ENCODE measurements at places on chromosomes 1 and 21. TPM values are rescaled to one million over a fixed set of nuclear protein-coding genes. Genes with fewer than 3 reads are reported as not detected.

GRCh38 chr1:190277107-190277506 is 200.6 kb downstream of the BRINP3 start:
- H3K27ac ChIP-seq: no peak overlapping the region
- H3K27me3 ChIP-seq: no peaks in the 10 kb centered on the region
- no peaks in the 10 kb centered on the region for H3K4me1 ChIP-seq

DNA sequence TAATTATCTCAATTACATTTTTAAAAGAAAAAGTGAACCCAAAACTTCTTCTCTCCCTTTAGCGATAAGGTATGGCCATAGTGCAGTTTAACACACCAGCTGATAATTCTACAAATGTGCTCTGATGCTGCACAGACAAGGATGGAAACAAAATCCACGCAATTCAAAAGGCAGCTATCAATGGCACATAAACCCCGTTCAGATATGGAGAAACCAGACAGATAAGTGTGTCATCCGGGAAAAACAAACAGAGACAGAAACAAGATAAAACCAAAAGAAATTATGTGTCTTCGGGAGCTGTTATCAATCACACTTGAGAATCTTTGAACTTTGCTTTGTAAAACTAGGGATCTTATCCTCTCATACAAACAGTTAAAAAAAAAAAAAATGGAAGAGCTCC is 73.6 kb downstream of the SIPA1L2 start:
- no peaks in the 10 kb centered on the region for H3K27me3 ChIP-seq
- no peaks in the 10 kb centered on the region for H3K36me3 ChIP-seq
- H3K27ac ChIP-seq: no peak overlapping the region
- H3K4me3 ChIP-seq: no peak overlapping the region
- DNase-seq: no peak

DNA sequence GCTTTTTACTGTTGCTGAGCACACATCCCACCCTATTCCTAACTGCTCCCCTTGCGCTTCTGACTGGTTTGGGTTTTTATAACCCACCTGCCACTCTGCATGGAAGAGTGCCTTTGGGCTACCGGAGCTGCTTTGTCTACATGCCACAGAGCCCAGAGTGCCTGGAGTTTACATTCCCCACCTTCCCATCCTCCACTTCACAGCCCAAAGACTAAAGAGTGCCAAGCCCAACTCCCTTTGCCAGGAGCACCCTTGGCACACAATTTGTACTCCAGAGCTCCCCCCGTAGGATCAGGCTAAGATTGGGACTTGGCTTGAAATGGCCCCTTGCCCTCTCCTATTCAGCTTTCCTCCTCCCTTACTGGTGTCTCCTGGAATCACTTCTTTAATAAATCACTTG is 63.3 kb downstream of the LHX9 start:
- no peak overlapping the region for H3K27ac ChIP-seq
- H3K36me3 ChIP-seq: no peaks in the 10 kb centered on the region
- no peaks in the 10 kb centered on the region for H3K27me3 ChIP-seq
- H3K4me1 ChIP-seq: no peaks in the 10 kb centered on the region

DNA sequence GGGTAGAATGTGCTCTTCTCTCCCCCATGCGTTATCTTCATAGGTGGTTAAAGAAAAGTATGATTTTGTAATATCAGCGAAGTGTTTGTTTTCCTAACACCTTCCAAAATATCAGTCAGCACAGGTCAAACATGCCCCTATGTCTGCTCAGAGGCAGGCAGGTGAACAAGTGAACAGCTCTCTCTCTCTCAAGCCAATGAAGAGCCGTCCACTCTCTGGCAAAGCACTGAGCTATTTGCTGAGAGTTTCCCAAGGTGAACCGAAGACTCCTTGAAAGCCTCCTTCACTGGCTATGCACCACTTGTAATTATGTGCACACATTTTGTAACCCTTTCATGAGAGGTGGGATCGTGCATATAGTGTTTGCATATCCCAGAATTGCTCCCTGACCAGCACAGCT is 47.7 kb downstream of the ST6GALNAC3 start:
- no peak for DNase-seq
- no peak overlapping the region for H3K27ac ChIP-seq
- H3K36me3 ChIP-seq: no peaks in the 10 kb centered on the region
- no peaks in the 10 kb centered on the region for H3K27me3 ChIP-seq
- no peaks in the 10 kb centered on the region for H3K4me1 ChIP-seq

DNA sequence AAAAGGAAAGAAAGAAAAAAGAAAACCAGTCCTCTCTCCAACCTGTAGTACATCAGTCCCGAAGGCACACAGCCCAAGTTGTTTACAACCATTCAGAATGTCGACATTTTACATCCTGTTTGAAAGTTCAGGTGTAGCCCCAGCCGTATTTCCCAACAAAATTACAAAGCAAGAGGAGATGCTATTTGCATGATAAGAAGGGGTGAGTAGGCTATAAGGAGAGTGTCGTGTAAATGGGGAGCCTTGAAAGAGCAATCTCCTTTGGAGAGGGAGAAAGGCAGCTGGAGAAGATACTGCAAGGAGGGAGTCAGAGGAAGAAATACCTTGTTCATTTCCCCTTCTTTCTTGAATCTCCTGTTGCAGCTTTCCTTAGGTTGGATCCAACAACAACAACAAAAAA is 35.5 kb upstream of the DENND1B start:
- no peaks in the 10 kb centered on the region for H3K36me3 ChIP-seq
- no peak overlapping the region for H3K4me3 ChIP-seq
- no peak for DNase-seq
- H3K4me1 ChIP-seq: no peaks in the 10 kb centered on the region
- no peaks in the 10 kb centered on the region for H3K27me3 ChIP-seq

DNA sequence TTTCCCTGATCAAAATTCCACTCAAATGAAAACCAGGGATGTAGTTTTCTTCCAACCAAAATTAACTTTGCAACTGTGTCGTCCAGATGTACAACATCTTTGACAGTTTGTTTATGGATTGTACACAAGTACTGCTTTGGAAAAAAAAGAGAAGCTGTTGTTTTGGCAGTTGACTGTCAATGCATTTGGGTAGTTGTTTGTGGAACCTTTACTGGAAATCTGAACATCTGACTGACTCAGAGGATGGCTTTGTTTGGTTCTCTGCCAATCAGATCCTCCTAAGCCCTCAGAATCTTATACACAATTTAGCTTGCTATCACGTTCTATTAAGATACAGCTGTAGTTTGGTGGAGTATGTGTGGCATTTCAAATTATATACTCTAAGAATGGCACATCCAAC is 195.0 kb downstream of the KCNK2 start:
- H3K4me1 ChIP-seq: no peaks in the 10 kb centered on the region
- H3K4me3 ChIP-seq: no peak overlapping the region
- H3K27me3 ChIP-seq: no peaks in the 10 kb centered on the region
- no peak for DNase-seq
- H3K27ac ChIP-seq: no peak overlapping the region
- H3K36me3 ChIP-seq: no peaks in the 10 kb centered on the region

DNA sequence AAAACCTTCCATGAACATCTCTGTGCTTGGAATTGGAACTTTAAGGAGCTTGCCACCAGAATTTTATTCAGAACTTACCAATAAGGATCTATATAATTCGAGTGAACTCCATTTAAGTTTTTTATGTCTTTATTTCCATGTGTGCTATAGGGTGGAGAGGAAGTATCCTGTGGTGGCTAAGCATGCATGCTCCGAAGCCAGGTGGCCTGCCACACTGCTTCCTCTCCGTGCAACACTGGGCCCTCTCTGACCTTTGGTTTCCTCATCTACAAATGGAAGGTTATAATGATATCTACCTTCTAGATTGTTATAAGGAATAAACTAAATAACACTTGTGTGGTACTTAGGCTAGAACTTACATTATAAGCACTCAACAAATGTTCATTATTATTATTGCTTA is 382.1 kb downstream of the PTPRC start:
- no peaks in the 10 kb centered on the region for H3K4me1 ChIP-seq
- no peak overlapping the region for H3K27ac ChIP-seq
- no peak overlapping the region for H3K4me3 ChIP-seq
- H3K36me3 ChIP-seq: no peaks in the 10 kb centered on the region
- DNase-seq: no peak
- H3K27me3 ChIP-seq: no peaks in the 10 kb centered on the region

DNA sequence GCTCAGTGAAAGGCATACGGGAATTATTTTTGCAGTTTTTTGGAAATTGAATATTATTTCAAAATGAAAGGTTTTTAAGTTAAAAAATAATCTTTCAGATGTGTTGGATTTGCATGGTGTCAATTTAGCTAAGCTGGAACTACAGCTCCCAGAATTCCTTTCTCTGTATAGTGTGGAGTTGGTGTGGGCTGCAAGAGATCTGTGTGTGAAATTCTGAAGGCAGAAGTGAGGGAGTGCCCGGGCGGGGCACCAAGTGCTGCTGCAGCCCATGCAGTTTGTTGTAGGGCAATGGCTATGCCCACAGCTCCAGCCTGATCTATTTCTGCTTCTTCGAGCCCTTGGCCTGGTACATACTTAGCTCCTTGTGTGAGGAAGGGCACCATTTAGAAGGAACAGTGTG is 60.5 kb upstream of the CSF1 start:
- H3K4me1 ChIP-seq: no peaks in the 10 kb centered on the region

DNA sequence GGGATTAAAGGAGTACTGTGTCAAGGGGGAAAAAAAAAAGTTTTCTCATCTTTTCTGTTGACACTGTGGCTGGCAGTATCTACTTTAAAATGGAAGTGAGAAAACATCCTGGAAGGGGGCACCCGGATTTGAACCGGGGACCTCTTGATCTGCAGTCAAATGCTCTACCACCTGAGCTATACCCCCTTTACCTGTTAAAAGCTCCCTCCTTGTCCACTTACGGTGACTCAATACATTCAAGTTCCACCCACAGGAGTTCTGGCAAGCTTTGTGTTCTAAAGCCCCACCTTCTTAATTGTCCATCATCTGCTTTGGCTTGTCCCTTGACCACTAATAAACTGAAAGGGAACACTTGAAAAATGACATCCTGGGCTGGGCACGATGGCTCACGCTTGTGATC is 68.2 kb downstream of the FNBP1L start:
- no peak overlapping the region for H3K27ac ChIP-seq
- no peaks in the 10 kb centered on the region for H3K36me3 ChIP-seq
- H3K4me3 ChIP-seq: no peak overlapping the region
- no peak for DNase-seq

DNA sequence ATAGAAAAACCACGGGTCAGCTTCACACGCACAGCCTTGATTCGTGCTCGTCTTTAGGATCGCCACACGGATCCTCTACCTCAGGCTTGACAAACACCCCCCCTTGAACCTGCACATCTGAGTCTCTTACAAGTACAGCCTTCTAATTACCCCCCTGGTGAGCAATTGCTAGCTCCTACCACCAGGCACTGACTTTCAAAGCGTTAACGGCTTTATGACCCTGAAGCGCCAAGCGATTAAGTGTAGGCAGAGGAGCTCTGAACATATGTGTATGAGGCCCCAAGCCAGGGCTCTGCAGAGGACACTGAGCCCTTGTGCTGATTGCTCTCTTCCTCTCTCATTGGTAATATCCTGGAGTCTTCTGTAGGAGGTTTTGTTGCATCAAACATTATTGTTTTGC is 55.7 kb upstream of the EPHA8 start:
- no peak overlapping the region for H3K4me3 ChIP-seq
- DNase-seq: no peak
- H3K4me1 ChIP-seq: peaks cover 51% of the 10 kb centered on the region
- H3K27me3 ChIP-seq: no peaks in the 10 kb centered on the region
- peak overlapping the region; percentile 70 for H3K27ac ChIP-seq

DNA sequence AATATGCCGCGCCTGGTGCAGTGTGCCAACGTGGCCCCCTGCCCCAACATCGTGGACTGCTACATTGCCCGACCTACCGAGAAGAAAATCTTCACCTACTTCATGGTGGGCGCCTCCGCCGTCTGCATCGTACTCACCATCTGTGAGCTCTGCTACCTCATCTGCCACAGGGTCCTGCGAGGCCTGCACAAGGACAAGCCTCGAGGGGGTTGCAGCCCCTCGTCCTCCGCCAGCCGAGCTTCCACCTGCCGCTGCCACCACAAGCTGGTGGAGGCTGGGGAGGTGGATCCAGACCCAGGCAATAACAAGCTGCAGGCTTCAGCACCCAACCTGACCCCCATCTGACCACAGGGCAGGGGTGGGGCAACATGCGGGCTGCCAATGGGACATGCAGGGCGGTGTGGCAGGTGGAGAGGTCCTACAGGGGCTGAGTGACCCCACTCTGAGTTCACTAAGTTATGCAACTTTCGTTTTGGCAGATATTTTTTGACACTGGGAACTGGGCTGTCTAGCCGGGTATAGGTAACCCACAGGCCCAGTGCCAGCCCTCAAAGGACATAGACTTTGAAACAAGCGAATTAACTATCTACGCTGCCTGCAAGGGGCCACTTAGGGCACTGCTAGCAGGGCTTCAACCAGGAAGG is 4.3 kb downstream of the GJB3 start:
- no peak for DNase-seq
- no peak overlapping the region for H3K4me3 ChIP-seq
- H3K4me1 ChIP-seq: peaks cover 13% of the 10 kb centered on the region
- H3K27me3 ChIP-seq: no peaks in the 10 kb centered on the region
- H3K27ac ChIP-seq: no peak overlapping the region
- no peaks in the 10 kb centered on the region for H3K36me3 ChIP-seq

DNA sequence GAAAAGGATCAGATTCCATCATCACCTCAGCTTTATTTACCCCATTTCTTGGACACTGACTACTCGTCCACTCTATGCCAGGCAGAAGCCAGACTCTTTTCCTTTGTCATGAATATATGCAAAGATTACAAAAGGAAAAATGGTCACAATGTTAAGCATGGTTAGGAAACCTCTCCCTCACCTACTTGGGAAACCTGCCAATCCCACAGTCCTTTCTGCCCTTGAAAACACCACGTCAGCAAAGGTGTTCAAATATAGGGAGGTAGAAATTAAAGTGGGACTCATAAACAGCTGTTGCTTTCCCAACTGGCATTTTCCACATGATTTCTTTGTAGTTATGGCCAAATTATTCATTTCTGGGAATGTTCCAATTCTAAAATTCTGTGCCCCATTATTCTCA is 16.2 kb upstream of the ATP13A2 start:
- H3K4me3 ChIP-seq: no peak overlapping the region
- DNase-seq: no peak
- no peaks in the 10 kb centered on the region for H3K27me3 ChIP-seq
- H3K27ac ChIP-seq: peak overlapping the region; percentile 84
- H3K4me1 ChIP-seq: peaks cover 35% of the 10 kb centered on the region

- H3K27me3 ChIP-seq: no peaks in the 10 kb centered on the region
- no peak overlapping the region for H3K27ac ChIP-seq
- no peaks in the 10 kb centered on the region for H3K4me1 ChIP-seq
- H3K36me3 ChIP-seq: no peaks in the 10 kb centered on the region
Observed at GRCh38 chr1:244672946-244673682, 20.2 kb downstream of the DESI2 start.

Gene ATP1A4
- total RNA-seq: not detected

Gene CR1L
- not detected for total RNA-seq

Gene PADI6
- not detected for total RNA-seq

Gene OR2AK2
- not detected for total RNA-seq

Gene SPRR3
- not detected for total RNA-seq
